ENCODE measurements at places on chromosomes 7 and 10.
A peak's percentile ranks its signal among the peaks of the same experiment; 100 is the strongest.

DNA sequence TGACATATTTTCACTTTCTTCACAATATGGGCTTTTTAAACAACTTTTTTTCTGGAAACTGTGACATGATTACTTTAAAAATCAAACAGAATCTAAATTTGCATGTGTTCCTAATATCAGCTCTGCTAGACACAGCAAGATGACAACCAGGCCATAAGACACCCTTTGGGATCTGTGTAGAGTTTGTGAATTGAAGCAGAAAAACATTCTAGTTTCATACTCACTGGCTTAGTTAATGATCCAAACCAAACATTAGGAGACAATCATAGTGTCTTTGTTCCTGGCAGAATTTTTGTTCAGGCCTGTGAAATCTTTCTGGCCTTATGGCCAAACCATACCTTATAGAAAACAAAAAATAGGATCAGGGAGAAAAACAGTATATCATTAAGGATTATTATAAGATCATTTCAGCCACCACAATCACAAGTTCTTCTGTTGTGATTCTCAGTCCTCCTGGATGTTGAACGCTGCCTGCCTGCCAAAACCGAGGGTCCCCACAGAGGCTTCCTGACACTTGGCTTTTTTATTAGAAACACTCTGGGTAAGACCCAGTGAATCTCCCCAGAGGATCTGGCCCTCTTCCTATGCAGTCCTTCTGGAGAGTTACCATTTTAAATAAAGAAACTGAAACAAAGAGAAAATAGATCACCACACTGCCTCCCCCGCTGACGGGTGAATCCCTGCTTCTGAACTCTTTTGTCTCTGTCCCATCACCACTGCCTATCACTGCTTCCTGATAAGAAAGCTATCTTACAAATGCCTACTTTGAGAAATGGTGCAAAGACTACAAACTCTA is 79.2 kb upstream of the PPP1R3C start:
- DNase-seq = no peak

- no peak for DNase-seq
These were observed 65.6 kb downstream of the SLC29A4 start for GRCh38 chr7:5348134-5349004.

GRCh38 chr10:91144961-91145360 is 75.5 kb upstream of the PCGF5 start:
- DNase-seq = no peak

- no peak for DNase-seq
These were observed 126.7 kb downstream of the INHBA start for GRCh38 chr7:41576166-41576565.

DNA sequence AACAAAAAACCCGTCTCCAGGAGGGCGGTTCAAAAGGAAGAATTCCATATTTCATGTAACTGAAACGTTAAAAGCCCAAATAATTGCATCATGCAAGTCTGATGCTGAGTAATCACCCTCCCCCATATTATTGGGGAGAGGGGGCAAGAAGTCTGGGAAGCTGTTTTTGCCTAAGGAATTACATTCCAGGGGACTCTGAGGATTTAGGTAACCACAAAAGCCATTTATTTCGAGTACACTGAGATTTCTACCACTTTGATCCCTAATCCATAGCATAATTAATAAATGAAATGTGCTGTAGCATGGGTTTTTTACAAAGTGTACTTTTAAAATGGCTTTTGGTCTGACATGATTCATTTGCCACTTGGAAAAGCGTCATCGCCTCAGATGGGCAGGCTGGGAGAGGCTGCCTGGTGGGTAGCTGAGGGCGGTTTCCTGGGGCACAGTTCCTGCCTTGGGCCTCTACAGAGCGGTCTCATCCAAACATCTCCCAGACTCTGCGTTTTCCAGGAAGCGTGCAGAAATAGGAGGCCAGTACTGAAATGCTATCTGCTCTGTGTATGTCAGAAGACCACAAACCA is 106.5 kb downstream of the TCF7L2 start:
- DNase-seq = peak; percentile 51

GRCh38 chr10:72694476-72695369 is 2.8 kb downstream of the MCU start:
- DNase-seq = peak; percentile 81

All from suppressor macrophage treated with lipopolysaccharide for 1 hour (primary cell).